ENCODE measurements at places on chromosomes 6 and 20.
A peak's percentile ranks its signal among the peaks of the same experiment; 100 is the strongest.

GRCh38 chr6:116206231-116206903 is 47.5 kb downstream of the TSPYL4 start:
- no peak for DNase-seq

DNA sequence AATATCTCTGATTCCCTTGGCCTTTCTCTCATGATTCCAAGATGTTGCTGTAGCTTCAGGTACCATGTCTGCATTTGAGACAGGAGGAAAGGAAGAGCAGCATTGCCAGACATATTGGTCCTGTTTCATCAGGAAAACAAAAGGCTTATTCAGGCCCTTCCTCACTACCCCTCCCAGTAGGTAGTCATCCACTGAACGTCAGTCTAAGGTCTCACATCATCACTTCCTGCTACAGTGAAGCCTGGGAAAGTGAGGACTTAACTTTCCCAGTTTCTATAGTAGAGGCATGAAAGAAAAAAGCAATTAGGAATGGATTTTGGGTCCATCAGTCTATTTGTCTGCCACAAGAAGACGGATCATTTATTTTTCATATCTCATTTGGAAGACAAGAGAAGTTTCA is 85.7 kb upstream of the SOX4 start:
- DNase-seq, result no peak

DNA sequence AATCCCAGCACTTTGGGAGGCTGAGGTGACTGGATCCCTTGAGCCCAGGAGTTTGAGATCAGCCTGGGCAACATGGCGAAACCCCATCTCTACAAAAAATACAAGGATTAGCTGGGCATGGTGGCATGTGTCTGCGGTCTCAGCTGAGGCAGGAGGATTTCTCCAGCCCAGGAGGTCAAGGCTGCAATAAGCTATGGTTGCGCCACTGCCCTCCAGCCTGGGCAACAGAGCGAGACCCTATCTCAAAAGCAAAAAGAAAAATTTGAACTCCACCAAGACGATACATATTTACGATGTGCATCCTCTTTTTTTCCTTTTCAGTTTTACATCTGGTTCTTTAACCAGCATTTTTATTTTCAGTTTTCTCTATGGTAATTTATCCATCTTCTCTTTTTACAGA is 162.1 kb downstream of the JARID2 start:
- no peak for DNase-seq

DNA sequence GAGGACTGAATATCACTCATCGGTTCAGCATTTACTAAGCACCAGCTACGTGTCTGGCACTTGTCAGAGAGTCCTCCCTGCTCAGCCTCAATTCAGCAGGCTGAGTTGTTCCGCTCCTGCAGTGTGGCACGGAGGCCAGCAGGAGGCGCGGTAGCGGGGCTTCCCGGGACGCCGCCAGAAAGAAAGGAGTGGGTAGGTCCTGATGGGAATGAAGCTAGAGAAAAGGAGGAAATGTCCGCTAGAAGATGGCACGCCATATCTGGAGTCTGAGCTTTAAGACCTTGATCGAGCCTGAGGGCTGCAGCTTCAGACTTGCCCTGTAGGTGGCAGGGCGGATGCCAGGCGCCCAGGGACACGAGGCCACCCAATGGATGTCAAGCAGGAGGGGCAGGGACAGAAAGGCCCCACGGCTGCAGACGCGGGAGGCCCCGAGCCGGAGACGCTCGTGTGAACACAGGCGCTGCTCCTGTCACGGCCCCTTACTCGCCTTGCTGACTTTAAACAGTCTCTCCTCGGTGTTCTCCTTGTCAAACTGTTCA is 18.7 kb downstream of the SERPINB6 start:
- DNase-seq, result peak; percentile 20

DNA sequence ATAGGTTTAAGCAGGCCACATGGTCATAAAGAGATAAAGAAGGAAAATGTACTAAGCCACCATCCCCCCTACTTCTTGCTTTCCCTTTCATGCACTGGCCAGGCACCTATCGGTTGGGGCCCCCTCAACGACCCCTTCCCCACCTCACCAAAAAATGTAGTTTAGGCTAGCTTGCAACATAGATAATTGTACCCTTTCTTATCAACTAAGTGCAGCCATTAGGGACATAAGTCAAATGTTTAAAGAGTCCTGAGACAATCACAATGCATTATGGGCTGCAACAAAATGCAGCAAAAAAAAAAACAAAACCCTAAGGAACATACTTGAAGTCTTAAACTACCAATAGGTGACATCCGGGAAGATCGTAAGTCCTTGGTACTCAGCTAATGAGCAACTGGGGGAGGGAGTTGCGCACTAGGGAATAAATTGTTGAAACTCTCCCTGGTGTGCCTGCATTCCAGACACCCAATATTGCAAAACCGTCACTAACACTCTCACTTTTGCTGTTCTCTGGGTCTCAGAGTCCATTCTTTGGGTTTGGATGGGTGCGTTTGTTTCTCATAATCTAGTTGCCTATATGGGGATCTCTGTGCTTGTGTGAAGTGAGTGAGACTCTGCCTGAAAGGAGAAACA is 12.4 kb upstream of the HLA-G start:
- no peak for DNase-seq

- DNase-seq, result no peak
These were observed 44.1 kb downstream of the SAMD3 start for GRCh38 chr6:130178692-130179091.

DNA sequence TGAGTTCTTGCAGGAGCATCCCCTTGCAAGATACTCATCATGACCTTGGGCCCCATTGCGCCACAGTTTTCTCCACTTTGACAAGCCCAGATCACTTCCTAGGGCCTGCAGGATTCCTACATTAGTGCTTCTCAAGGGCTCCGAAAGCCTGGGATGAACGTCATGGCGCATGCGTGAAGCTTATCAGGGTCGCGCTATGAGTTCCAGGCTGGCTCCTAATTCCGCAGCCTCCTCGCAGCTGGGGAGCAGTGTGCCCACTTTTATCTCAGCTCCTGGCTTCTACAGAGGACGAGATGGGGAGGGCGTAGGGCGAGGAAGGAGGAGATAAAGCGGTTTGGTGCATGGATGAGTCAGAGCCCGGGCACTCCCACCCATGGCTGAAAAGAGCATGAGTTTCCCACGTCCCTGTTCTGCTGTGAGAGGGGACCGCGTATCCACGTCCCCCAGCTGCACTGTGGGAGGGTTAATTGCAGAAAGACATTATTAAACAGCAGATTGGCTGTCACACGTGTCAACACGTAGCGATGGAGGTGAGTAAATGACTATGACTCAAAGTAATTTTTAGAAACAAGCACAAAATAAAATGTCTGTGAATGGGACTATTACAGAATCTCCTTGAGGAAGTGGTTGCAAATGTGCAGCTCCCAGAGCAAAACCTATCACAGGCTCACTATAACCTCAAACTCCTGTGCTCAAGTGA is 72.9 kb upstream of the DSP start:
- peak; percentile 15 for DNase-seq

DNA sequence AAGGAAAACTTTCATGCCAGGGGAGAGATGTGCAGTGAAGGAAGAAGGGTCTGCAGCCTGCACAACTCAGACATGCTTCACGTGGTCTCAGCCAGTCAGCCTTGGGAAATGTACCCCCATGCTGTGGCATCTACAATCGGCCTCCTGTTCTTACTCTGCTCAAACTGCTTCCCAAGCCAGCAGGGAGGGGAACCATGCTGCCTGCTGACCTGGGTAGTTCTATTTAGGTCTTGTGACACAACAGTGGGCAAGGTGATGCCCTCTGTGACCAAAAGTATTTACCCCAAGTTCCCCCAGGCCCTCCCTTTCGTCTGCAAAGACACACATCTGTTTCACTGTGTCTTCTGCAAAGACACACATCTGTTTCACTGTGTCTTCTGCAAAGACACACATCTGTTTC is 106.9 kb downstream of the SLC23A2 start:
- DNase-seq, result no peak

DNA sequence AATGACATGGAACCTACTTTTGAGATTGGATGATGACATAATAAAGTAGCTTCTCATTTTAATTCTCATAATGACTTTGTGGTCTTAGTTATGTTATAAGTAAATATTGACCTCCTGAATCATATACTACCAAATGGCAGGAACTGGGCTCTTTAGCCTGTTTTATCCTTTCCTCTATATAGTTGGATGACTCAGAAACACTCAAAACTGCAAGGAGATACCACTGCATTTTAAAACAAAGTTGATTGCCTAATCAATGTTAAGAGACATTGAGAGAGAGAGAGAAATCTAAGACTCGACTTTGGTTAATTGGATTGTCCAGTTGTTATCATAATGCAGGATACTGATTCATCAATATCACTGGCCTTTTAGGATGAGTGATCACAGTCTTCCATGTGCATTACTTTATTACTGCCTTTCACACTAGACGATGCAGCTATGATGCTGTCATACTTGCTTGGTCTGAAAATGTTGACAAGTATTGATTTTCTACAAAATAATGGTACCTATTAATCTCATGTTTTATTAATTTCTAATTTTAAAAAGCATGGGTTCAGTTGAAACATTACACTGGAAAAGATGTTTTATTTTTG is 320.0 kb downstream of the NKAIN2 start:
- no peak for DNase-seq

DNA sequence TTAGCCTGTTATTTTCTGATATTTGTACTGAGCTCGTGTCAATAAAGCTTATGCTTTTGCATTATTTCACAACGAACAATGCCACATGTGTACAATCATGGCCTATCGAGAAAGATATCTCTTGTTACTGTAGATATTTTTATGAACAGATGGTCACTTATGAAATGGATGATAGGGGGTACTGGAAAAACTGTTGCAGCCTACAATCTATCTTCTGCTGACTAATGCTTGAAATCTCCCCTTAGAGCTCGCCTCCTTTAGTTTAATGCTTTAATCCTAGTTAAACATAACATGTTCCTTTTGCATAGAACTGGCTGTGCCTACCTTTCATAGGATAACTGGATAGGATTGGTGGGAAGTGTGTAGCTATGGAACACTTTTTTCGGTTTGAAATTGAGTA is 296.2 kb downstream of the FARS2 start:
- DNase-seq, result no peak

DNA sequence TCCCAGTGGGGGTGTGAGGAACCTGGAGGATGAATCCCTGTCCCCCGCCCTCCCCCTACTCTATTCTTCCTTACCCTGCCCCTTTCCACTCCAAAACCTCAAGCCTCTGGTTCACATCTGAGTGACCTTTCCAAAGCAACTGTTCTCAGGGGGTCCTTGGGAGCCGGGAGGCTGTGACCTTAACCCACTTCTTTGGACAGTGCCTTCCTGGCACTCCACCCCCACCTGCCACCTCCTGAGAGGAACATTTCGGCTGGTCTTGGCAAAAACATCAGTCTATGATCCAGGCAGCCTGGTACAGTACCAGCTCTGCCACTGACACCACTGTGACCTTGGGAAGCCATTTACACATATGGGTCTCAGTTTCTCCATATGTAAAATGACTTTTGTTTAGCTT is 121.7 kb downstream of the MRPL14 start:
- no peak for DNase-seq
